Prostate gland (tissue), 2 donors: ENCODE measurements at places on chromosomes 12 and 14. TPM values are rescaled to one million over a fixed set of nuclear protein-coding genes. Genes with fewer than 3 reads are reported as not detected.
A peak's percentile ranks its signal among the peaks of the same experiment; 100 is the strongest.

DNA sequence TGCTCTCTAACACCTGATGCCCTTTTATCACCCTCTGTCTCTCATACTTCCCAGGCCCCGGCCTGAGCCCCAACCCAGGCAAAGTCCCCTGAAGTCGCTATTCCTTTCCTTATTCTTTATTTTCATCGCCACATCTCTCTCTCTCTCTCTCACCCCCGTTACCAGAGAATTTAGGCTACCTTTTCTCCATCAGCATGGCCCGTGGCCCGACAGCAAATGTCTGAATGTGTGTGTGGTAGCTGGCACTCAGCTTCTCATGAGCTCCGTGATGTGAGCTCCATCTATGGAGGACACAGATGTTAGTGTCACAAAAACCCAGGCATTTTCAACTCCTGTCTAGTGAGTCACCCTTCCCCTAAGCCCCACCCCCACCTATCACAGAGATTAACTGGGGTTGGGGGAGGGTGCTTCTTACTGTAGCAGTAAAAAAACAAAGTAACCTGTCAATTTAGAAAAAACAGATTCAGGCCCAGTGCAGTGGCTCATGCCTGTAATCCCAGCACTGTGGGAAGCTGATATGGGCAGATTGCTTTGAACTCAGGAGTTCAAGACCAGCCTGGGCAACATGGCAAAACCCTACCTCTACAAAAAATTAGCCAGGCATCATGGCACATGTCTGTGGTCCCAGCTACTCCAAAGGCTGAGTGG is 53.8 kb downstream of the VCPKMT start:
- no peaks in the 10 kb centered on the region for H3K36me3 ChIP-seq
- H3K27ac ChIP-seq, result peak overlapping the region; percentile 45
- H3K4me3 ChIP-seq, result no peak overlapping the region
- peaks cover 12% of the 10 kb centered on the region for H3K4me1 ChIP-seq

GRCh38 chr12:75938189-75938588 is 93.4 kb downstream of the PHLDA1 start:
- no peak overlapping the region for H3K4me3 ChIP-seq
- H3K4me1 ChIP-seq, result no peaks in the 10 kb centered on the region
- no peaks in the 10 kb centered on the region for H3K27me3 ChIP-seq
- no peak overlapping the region for H3K27ac ChIP-seq

- no peak overlapping the region for H3K4me3 ChIP-seq
- no peak for DNase-seq
- H3K4me1 ChIP-seq, result no peaks in the 10 kb centered on the region
- H3K27ac ChIP-seq, result no peak overlapping the region
These were observed 6.2 kb downstream of the GPR19 start for GRCh38 chr12:12689647-12690300.

DNA sequence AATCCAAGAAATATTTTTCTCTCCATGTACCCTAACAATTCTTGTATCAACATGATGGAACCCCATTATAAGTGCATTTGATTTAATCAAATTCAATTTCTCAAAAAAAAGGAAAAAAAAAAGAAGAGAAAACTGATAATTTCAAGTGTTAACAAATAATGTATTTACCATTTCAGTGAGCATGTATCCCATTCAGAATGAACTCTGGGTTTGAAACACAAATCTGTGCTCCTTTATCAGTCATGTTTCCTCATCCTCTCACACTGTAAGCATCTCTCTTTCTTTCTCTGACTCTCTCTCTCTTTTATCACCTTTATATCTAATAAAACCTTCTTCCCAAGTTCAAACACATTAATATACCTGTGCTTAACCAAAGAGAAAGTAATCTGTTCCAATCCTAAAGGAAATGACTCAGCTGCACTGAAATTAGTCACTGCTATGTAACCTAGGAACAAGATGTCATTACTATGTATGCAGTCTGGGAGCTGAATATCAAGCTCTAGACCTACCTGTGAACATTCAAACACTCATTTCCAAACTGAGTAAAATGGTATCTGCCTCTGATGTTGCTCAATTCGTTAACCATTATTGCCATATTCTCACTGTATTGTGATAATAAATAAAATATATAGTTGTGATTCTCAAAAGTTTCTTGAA is 135.0 kb upstream of the LRIG3 start:
- no peak overlapping the region for H3K27ac ChIP-seq
- DNase-seq, result no peak
- H3K27me3 ChIP-seq, result no peaks in the 10 kb centered on the region
- no peaks in the 10 kb centered on the region for H3K36me3 ChIP-seq
- no peaks in the 10 kb centered on the region for H3K4me1 ChIP-seq

GRCh38 chr14:94343238-94344005 is 20.3 kb upstream of the SERPINA6 start:
- no peaks in the 10 kb centered on the region for H3K4me1 ChIP-seq
- no peaks in the 10 kb centered on the region for H3K27me3 ChIP-seq
- H3K4me3 ChIP-seq, result no peak overlapping the region
- no peaks in the 10 kb centered on the region for H3K36me3 ChIP-seq
- DNase-seq, result no peak
- H3K27ac ChIP-seq, result no peak overlapping the region

DNA sequence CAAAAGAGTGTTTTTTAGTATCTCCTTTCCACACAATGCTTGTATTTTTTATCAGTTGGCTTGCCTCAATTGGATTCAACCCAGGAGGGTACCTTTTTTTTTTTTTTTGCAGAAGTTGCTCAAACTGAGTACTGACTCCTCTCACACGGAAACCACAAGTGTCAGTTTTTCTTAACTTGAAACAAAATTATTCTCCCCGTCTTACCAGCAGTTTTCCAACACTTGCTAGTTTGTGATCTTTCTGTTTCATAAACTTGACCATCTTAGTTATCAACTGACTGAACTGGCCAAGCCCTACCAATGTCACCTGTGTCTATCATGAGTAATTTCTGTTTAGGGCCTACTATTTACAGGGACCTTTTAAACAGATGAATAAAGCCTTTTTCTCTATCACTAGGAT is 34.1 kb upstream of the ITPR2 start:
- H3K4me3 ChIP-seq, result no peak overlapping the region
- DNase-seq, result no peak
- no peaks in the 10 kb centered on the region for H3K36me3 ChIP-seq
- no peak overlapping the region for H3K27ac ChIP-seq
- no peaks in the 10 kb centered on the region for H3K27me3 ChIP-seq
- no peaks in the 10 kb centered on the region for H3K4me1 ChIP-seq

GRCh38 chr12:2110127-2110526 is 57.3 kb downstream of the CACNA1C start:
- no peaks in the 10 kb centered on the region for H3K36me3 ChIP-seq
- DNase-seq, result no peak
- no peaks in the 10 kb centered on the region for H3K4me1 ChIP-seq

DNA sequence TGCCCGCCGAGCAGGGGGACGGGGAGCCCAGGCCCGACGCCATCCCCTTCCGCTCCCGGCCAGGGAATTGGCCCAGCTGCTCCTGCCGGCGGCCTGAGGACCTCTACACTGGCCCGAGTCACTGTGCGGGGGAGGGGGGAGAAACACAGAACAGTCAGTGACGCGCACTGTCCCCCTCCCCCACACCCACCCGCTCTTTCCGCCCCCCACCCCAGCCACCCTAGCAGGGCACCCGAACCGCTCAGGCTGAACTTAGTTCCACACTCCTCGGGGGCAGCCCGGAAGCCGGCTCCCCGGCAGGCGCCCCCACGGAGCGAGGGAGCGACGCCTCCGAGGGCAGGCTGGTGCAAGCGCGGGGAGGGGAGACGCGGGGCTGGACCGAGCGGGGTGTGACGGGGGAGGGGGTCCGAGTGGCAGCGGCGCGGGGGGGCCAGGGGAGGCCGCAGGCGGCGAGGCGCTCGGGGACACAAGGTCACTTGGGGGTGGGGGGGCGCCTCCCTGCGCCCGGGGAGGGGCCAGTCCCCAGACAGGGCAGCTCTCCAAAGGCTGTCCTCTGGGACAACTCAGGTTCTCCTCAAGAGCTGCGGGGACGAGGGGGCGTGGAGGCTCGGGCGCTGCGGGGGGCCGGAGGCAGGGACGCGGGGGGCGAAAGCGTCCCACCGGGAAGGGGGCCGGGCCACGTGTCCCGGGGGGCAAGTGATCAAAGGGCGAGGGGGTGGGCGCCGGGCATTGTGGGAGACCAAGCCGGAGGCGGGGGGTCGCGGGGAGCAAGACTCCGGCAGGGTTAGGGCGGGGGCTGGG is 648 bp downstream of the CHD4 start:
- H3K27me3 ChIP-seq, result no peaks in the 10 kb centered on the region
- peaks cover 23% of the 10 kb centered on the region for H3K4me1 ChIP-seq
- H3K27ac ChIP-seq, result peak overlapping the region; percentile 96
- H3K36me3 ChIP-seq, result peaks cover under 1% of the 10 kb centered on the region
- H3K4me3 ChIP-seq, result peak overlapping the region; percentile 78
- DNase-seq, result peak; percentile 38

- H3K36me3 ChIP-seq, result no peaks in the 10 kb centered on the region
- DNase-seq, result no peak
- H3K4me3 ChIP-seq, result no peak overlapping the region
- H3K4me1 ChIP-seq, result no peaks in the 10 kb centered on the region
These were observed 33.3 kb downstream of the TULP3 start for GRCh38 chr12:2924019-2924418.

DNA sequence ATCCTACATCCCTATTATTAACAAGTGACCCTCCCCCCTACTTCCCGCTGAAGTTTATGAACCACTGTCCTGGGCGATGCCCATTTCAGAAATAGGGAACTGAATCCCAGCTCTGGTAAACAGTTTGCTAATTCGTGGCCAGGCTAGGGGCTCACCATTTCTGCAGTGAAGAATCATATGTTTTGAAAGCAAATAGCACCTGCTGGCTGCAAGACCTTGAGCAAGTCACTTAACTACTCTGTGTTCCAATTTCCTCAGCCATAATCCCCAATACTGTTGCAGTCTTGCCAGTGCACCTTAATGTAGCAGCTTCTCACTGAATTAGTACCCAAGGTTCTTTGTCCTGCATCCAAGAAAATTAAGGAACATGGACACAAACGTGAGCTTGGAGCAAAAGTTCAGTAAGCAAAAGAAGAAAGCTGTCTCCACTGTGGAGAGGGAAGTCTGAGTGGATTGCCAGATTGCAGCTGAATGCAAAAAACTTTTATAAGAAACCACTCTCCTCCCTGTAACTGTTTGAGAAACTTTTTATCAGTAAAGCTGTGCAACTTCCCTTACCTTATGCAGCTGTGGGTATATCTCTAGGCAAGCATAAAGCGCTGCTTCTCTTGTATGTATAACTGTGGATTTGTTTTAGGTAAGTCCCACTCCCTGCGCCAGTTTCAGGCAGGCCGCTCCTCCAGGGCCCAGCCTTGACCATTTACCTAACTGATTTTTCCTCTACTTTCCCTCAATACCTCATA is 824 bp downstream of the OAS1 start:
- H3K27ac ChIP-seq, result peak overlapping the region; percentile 66
- H3K36me3 ChIP-seq, result no peaks in the 10 kb centered on the region
- H3K4me1 ChIP-seq, result no peaks in the 10 kb centered on the region
- H3K4me3 ChIP-seq, result peak overlapping the region; percentile 20

GRCh38 chr14:57812741-57813140 is 53.2 kb downstream of the SLC35F4 start:
- H3K36me3 ChIP-seq, result no peaks in the 10 kb centered on the region
- no peaks in the 10 kb centered on the region for H3K4me1 ChIP-seq
- no peak for DNase-seq
- H3K4me3 ChIP-seq, result no peak overlapping the region
- no peaks in the 10 kb centered on the region for H3K27me3 ChIP-seq

Gene PPP4R4
- 9.5 TPM for total RNA-seq

DNA sequence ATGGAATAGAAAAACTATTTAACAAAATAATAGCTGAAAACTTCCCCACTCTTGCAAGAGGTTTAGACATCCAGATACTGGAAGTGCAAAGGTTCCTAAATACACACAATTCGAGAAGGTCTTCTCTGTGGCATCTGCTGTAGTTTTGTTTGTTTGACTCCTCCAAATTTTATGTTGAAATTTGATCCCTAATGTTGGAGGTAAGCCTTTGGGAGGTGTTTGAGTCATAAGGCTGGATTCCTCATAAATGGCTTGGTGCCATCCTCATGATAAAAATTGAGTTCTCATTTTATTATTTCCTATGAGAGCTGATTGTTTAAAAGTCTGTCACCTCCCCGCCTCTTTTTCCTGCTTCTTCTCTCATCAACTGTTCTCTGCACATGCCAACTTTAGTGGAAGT is 182.7 kb downstream of the MYRFL start:
- no peaks in the 10 kb centered on the region for H3K4me1 ChIP-seq
- H3K27me3 ChIP-seq, result no peaks in the 10 kb centered on the region
- H3K36me3 ChIP-seq, result no peaks in the 10 kb centered on the region
- no peak for DNase-seq
